Urothelium cell line (cell line): ENCODE measurements at places on chromosomes 2 and 18.

DNA sequence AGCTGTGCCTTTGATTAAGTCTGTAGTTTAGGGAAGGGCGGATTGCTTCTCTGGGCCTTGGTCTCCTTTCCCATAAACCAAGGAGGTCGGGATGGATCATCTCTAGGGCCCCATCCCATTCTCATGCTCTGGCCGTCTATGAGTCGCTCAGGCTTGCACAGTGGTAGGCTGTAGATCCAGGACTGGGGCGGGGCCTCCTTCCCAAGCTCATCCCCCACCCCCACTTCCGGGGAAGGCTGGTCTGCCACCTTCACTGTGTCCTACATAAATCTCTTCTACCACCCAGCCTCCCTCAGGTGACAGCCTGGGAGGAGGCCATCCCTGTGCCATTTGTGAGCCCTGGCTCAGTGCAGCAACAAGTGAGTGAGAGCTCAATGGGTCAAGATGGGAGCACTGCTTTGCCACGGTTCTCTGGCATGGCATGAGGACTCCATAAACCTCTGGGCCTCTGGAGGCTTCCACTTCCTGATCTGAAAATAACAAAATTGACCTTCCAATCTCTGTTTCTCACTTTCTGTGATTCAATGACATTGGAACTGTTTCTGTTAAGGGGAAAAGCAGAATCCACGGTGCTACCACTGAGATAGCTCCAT lies 68.5 kb downstream of the SUMO1 start:
- no peak for DNase-seq

GRCh38 chr2:221097568-221097915 lies 474.6 kb downstream of the EPHA4 start:
- peak; percentile 61 for DNase-seq

- DNase-seq = no peak
Measured at GRCh38 chr2:28904295-28904694, 9.8 kb downstream of the WDR43 start.

DNA sequence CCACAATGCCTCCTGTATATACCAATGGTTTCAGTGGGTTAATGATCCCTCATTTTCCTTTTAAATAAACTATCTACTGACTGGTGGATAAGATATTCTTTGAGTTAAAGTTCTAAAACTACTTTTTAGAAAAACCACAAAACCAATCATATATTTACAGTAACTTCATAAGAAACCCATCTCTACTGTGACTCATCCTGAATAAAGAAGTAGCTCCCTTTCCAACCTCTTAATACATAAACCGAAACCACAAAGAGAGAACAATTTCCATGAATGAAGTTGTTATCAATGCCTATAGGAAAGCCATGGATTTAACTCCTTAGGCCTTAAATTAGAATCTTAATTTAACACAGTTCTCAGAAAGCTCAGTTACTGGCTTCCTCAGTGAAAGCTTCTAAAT lies 227.0 kb upstream of the SMAD7 start:
- no peak for DNase-seq

DNA sequence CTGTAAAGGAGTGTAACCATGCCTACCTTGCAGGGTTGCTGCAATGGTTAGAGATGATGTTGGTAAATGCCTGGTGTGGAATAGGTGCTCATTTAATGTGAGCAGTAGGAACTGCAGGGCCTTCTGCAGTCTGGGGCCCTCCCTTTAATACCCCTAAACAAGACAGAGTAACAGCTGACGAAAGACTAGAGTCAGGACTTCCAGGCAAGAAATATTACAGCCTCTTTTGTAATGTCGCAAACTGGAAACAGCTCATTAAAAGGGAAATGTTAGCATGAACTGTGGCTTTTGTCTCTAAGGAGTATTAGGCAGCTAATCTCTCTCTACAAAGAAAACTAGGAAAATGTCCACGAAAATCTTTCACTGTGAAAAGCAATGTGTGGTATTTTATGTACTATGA lies 26.0 kb downstream of the MARCO start:
- no peak for DNase-seq

DNA sequence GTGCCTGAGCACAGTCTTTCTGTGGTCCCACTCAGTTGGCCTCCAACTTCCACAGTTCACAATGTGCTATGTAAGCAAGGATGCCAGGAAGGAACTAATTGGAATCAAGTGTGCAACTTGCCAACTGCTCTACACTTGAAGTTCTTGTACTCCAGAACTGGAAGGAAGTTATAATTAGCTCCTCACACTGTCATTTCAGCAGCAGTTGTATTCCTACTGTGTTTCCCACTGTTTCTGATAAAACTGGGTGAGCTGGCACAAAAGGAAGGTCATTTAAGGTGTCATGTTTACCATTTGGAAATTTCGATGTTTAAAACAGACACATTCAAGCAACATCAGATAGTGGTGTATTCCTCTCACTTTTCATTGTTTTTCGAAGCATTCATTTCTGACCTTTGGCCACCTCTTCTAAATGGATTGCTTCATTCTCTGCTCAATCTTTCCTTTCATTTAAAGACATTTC lies 84.2 kb downstream of the ANTXR1 start:
- DNase-seq = no peak

DNA sequence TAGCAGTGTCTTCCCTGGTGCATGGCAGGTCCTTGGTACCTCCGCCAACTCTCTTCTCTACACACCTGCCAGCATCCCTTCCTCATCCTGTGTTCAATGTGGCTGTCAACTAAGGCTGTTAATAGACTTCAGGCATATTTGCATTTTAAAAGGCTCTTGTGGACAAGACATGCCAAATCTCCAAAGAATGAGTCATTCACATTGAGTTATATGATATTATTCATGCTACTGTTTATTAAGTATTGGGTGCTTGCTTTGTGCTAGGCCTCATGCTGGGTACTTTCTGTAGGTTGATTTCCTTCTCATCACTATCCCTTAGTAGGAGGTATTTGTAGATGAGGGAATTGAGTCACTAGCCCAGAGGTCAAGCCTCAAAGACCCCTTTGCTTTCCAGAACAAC lies 5.2 kb downstream of the MYO1B start:
- DNase-seq = no peak

GRCh38 chr2:127355407-127356008 lies 32.3 kb downstream of the MAP3K2 start:
- peak; percentile 25 for DNase-seq

- DNase-seq = no peak
Measured at GRCh38 chr2:113089916-113090315, 22.1 kb downstream of the IL1F10 start.

GRCh38 chr18:28652654-28653053 lies 475.7 kb upstream of the CDH2 start:
- DNase-seq = no peak

DNA sequence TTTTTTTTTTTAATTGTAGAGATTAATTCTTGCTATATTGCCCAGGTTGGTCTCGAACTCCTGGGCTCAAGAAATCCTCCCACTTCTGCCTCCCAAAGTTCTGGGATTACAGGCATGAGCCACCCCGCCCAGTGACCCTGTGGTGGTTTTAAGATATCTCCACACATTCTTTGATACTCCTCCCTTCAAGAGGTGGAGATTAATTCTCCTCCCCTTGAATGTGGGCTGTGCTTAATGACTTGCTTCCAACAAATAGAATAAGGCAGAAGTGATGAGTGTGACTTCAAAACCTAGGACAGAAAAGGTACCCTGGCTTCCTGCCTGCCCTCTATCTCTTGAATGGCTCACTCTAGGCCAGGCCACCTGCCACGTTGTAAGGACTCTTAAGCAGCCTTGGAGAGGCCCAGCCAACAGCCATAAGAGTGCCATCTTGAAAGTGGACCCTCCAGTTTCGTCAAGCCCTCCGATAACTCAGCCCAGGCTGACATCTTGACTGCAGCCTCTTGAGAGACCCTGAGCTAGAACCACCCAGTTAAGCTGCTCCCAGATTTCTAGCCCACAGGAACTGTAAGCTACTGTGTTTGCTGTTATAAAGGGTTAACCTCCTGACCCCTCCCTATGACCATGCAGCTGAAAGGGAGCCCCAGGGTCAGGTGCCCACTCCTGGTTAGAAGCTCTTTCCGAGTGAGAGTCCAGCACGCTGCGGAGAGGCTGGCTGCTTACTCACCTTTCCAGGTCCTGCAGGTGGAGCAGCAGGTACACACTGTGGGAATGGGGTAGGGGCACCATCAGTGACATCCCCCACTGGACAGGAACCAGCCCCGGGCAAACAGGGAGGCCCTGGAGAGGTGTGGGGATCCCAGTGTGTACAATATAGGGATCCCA lies 27.6 kb downstream of the MRPL35 start:
- DNase-seq = no peak

- no peak for DNase-seq
Measured at GRCh38 chr2:46098621-46099062, 198.6 kb upstream of the EPAS1 start.

- peak; percentile 88 for DNase-seq
Measured at GRCh38 chr2:238158509-238159070, at the start of gene ERFE. TSS of gene ERFE (plus strand) at chr2:238158970. CDS start at chr2:238159008, 38 bp downstream.

GRCh38 chr2:172293952-172294351 lies 133.4 kb upstream of the ITGA6 start:
- no peak for DNase-seq

GRCh38 chr18:77550625-77551024 lies 301.0 kb downstream of the GALR1 start:
- DNase-seq = no peak

DNA sequence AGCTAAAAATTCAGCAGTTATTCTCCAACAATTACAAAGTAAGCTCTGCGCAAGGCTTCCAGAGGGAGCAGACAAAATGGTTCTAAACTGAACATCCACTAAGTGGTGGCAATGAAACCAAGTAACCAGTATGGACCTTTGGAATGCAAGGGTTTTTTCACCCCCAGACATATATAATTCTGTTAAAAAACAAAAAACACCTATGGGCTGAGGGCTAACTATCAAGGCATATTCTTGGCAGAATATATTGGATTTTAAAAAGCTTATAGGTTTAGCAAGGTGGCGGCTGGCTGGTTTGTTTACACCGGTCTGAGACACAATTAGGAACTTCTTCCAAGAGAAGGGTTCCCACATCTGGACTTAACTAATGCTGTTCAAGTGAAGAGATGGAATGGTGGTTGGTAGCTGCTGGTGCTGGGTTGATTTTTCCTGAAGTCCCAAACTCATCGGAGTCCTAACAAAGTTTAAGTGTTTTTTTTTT lies 2.8 kb downstream of the ZFP36L2 start:
- no peak for DNase-seq

DNA sequence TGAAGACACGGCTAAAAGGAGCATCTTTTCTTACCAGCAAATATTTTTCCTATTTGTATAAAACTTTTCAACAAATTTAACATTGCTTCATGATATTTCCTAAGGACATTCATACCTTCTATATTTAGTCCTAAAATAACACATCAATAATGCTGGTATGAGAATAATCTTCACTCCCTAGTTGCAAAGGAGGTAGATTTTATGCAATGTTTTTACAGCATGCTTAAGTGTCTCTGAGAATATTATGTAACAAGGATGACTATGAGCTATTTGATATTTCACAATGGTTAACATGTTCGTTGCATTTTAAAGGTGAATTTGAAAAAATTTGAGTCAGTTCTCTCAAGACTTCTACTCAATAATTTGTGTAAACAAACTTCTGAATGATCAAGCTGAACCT lies 506.7 kb downstream of the NUP35 start:
- DNase-seq = no peak

DNA sequence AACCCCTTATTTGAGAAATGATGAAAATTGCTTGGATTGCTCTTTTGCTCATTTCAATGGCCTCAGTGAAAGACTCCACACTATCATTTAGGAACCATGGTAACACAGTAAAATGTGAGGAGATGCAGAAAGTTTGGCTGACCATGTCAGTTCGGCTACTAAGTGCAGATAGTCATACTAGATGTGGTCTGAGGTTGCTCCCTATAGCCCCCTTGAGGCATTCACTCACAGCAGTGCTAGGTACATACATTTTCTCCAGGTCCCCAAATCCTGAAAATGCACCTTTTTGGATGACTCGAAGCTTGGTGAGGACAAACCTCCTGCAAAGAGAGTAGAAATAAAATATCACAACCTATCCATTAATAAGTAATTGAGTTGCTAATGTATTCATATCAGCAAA lies 86.3 kb downstream of the FSHR start:
- no peak for DNase-seq

- no peak for DNase-seq
Measured at GRCh38 chr2:238865744-238866355, 18.0 kb downstream of the TWIST2 start.

DNA sequence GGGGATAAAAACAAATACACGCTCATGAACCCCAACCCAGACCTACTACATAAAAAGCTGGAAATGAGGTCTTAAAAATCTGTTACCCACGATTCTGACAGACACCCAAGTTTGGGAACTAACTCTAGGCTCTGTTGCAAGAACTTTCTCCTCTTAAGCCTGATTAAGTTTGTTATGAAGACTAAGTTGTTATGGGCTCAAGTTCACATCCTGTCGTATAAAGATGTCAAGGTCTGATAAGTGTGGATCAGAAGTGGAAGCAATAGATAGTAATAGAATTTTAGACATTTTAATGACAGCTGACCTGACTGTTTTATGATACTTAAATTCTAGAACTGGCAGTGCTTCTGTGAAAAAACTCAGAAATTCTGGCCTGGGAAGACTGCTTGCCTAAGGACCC lies 43.2 kb downstream of the LPIN2 start:
- DNase-seq = no peak

- no peak for DNase-seq
Measured at GRCh38 chr2:152280780-152281179, 54.2 kb upstream of the FMNL2 start.

DNA sequence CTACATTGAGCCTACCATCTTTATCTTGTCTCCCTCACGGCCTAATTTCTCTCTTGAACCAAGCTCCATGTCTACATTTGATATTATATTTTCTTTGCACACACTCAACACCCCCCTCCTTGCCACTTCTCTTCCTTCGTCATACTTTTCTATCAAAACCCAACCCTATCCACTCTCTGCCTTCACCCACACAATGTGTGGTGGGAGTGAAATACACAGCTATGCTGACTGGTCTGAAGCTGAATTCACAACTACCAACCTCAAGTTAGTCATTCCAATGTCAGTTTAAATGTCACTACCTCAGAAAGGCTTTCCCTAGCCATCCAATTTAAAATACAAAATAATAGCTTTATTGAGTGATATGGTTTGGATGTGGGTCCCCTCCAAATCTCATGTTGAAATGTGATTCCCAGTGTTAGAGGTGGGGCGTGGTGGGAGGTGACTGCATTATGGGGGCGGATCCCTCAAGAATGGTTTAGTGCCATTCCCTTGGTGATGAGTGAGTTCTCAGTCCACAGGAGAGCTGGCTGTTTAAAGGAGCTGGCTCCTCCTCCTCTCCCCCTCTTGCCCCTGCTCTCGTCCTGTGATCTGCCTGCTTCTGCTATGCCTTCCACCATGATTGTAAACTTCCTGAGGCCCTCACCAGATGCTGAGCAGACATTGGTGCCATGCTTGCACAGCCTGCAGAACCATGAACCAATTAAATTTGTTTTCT lies 112.1 kb downstream of the DTNB start:
- no peak for DNase-seq

- no peak for DNase-seq
Measured at GRCh38 chr2:8489751-8490150, 192.1 kb upstream of the ID2 start.

- peak; percentile 52 for DNase-seq
Measured at GRCh38 chr2:164599954-164600589, 21.2 kb downstream of the GRB14 start.

GRCh38 chr2:143939626-143940330 lies 580.1 kb downstream of the ZEB2 start:
- no peak for DNase-seq

- no peak for DNase-seq
Measured at GRCh38 chr2:11073776-11074175, 81.5 kb upstream of the SLC66A3 start.

- peak; percentile 29 for DNase-seq
Measured at GRCh38 chr2:198371921-198372543, 567.6 kb downstream of the PLCL1 start.
